ENCODE measurements at places on chromosomes 11 and 22.

- DNase-seq, result no peak
These were observed 3.8 kb downstream of the APOBEC3D start for GRCh38 chr22:39024519-39025308.

GRCh38 chr11:6156628-6157359 lies 13.3 kb downstream of the OR52B2 start:
- DNase-seq, result no peak

DNA sequence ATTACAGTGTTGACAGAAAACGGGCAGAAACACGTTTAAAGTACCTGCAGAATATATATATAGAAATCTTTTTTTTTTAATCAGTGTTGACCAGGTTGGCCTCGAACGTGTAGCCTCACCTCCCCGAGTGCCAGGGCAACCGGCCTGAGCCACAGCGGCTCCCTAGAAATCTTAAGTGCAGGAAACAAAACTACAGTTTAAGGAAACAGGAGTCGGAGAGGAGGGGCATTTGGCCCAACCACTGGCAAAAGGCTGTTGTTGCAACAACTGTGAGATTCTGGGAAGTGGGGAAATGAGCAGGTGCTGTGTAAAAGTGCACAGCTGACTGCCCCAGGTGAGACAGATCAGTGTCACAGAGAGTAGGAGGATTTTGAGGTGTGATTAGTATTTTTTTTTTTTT lies 3.7 kb downstream of the YWHAH start:
- no peak for DNase-seq

- no peak for DNase-seq
These were observed 8.5 kb downstream of the BIK start for GRCh38 chr22:43118953-43119458.

- no peak for DNase-seq
These were observed 555.0 kb downstream of the BRD1 start for GRCh38 chr22:49272546-49273125.

DNA sequence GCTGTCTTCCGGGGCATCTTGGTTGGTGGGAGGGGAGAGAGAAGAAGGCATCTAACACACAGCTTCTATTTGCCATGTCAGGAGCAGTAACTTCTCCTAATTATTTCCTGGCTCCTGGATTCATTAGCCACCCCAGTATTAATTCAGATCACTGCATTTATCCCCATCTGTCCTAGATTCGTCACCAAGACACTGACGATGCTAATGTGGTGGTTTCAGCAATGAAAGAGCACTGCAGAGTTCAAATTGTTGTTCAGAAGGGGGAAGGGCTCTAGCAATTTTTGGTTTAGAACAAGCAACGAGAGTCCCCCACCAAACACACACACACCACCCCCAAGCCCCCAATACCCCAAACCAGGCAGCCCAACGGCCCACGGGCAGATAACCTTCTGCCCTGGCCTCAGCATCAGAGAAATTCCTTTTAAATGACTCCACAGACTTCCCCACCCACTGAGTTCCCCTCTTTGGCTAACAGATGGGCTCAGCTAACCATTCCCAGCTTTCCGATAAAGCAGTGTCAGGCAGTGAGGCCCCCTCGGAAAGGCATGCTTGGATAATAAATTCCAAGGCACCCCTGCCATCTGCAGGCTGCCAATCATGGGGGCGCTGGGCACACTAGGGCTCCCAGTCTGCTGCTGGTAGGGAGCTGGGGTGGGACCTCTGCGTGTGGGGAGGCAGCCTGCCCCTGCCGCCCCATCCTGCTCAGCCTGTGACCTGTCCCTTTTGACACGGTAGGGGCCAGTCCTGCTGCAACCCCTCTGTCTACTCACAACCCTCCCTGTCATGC lies 453.5 kb downstream of the MIAT start:
- no peak for DNase-seq

DNA sequence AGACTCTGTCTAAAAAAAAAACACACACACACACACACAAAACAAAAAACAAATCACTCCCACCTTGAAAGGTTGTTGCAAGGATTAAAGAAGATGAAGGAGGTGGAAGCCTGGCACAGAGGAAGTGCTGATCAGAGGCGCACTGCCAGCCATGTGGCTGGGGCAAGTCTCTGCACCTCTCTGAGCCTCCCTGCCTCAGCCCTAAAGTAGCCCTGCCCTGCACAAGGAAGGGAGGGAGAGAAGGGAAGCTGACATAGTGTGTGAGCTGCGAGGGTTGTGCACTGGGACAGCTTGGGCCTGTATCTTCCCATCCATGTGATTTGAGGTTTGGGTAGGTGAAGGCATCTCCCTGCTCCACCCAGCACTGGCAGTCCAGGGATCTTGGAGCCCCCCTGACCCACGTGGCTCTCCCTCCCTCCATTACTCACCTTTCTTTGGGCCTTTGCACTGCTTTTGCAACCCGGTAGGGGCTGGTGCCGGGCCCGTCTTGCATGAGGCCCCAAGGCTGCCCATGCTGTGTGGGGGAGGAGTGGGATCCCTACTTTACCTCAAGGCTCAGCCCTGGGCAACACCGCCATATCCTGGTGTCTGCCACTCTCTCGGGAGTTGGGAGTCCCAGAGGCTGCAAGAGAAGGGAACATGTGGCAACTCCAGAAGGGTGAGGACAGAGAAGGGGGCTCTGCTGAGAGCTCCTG lies 30.5 kb downstream of the IFT27 start:
- DNase-seq, result no peak

GRCh38 chr11:23123753-23124152 lies 263.5 kb upstream of the CCDC179 start:
- no peak for DNase-seq

DNA sequence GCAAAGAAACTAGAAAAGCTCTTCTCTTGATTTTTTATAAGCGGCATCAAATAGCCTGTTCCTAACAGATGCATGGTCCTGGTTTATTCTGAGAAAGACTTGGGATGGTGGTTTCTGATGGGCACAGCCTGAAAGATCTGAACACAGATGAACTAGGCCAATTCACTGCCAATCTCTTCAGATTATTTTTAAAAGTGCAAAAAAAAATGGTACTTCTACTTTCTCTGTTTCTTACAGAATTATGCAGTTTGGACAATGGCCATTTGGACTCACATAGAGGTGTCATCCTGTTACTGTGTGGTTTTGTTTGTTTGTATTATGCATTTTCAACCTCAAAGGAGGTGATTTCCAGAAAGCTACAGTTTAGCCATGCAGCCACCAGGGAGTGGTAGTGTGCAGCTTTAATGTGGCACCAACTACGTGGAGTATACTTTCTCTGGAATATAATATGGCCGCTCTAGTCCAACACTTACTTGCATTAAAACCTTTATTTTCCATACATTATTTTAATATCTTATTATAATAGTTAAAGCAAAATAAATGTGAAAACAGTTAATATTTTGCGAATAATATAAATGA lies 469.8 kb upstream of the KIRREL3 start:
- no peak for DNase-seq

DNA sequence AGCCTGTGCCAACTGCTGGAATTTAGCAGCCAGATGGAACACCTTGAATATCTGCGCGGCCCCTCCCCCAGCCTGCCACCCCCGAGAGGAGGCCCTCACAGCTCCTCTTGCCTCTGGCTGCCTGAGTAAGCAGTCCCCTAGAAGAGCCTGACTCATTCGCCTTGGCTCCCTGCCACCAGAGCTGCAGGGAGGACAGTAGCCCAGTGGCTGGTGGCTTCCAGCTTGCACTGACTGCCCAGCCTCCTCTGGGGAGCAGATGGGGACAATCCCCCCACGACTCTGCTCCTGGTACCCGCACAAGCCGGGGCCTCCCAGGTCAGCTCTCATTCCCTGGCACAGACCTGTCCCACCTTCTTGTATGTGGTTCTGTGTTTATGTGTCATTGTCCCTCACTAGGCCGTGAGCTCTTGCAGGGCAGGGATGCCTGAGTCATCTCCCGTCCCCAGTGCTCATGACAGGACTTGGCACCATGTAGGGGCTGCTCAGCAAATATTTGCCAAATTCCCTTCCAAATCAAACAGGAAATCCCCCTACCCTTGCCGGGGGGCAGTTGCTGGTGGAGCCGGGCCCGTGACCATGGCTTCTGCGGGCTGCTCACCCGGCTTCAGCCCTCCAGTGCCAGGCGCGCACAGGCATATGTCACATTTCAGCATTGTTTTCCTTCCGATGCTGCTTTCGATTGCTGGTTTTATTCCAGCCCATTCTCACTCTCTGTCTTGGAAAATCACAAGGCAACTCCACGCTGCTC lies 43.6 kb downstream of the CACNG2 start:
- peak; percentile 69 for DNase-seq

GRCh38 chr22:50523806-50524675 lies 1.4 kb downstream of the SCO2 start:
- no peak for DNase-seq

GRCh38 chr22:47627556-47628253 lies 865.3 kb downstream of the TBC1D22A start:
- DNase-seq, result no peak

DNA sequence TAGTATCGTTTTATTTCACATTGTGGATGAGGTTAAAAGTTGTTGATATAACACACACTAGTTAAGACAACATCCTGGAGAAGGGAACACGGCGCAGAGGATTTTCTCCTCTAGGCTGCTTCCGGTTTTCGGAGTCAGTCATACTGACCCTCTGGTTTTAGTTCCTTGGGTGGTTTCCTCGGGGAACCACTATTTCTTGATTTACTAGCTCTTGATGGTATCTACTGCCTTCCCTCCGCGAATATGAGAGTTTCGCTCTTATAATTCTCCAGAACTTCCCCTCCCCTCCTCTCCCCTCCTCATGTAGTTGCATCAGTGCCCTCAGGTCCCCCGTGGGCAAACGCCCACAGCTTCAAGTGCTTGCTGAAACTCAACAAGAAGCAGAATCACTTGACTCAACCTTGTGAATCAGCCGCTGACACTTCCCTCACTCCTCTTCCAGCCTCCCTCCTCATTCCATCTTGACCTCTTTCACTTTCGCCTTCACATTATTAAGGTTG lies 15.9 kb upstream of the APOBEC3A start:
- no peak for DNase-seq

DNA sequence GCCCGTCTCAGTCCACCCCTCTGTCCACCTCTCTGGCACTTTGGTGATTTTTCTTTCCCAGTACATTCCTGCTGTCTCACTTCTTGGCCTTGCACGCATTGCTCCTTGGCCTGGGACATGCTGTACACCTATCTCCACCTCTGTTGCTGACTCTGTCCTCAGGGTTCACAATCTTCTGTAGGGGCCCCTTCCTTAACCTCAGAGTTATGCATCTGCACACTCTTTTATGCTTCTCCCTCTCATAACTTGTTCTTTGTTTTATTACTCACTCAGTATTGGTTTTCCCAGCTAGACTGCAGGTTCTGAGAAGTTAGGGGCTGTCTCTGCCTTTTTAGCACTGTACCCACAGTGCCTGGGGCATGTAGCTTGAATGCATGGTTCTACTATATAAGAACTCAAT lies 139.1 kb upstream of the MTMR2 start:
- DNase-seq, result no peak

- DNase-seq, result no peak
These were observed 40.6 kb downstream of the OSBP start for GRCh38 chr11:59574932-59575502.

DNA sequence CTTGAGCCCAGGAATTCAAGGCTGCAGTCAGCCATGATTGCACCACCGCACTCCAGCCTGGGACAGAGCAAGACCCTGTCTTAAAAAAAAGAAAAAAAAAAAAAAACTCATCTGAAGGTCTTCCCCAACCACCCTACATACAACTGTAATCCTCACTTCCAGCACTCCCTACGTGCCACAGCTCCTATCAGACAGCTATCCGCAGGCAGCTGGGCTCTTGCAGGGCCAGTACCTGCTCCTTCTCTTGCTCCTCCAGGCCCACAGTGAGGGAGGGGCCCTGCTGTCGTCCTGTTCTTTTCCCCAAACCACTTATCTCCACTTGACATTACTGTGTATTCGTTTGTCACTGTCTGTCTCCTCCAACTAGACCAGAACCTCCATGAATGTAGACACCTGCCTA lies 156.1 kb upstream of the NECTIN1 start:
- no peak for DNase-seq

- no peak for DNase-seq
These were observed 201.4 kb downstream of the BLID start for GRCh38 chr11:121914508-121915059.

GRCh38 chr11:5476186-5476819 lies 12.2 kb upstream of the OR52D1 start:
- no peak for DNase-seq

GRCh38 chr11:116885951-116886655 lies 48.7 kb upstream of the APOA1 start:
- DNase-seq, result no peak

DNA sequence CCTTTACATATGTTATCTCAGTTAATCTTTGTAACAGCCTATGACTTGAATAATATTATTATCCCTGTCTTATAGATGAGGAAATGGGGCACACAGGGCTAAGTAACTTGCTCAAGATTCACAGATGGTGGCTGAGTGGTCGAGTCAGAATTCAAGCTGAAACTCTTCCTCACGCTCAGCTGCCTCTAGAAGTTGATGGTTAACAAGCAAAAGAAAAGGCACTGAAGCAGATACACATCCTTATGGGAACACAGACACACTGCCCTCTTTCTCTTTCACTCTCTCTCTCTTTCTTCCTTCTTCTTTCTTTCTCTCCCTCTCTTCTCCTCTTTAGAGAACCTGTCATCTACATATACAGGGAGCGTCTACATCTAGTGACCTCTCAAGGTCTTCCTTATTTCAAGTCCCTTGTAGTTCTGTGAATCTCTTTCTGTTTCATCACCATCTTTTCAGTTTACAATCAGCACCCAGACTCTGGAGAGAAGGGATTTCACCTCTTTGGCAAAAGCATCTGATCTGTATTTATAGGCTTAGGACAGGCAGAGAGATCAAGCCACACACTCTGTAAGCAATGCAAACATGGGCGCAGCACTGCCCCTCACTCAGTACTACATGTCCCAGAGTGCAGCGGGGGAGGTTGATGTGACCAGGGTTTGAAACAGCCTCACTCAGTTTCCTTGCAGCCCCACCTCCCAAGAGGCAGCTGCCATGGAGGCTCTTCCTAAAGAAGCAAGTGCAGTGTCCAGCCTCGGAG lies 75.7 kb downstream of the GRAMD1B start:
- no peak for DNase-seq

- peak; percentile 71 for DNase-seq
These were observed 5.8 kb upstream of the MIEF1 start for GRCh38 chr22:39496131-39496838.

GRCh38 chr22:20319041-20319744 lies 667 bp downstream of the DGCR6L start:
- DNase-seq, result no peak

DNA sequence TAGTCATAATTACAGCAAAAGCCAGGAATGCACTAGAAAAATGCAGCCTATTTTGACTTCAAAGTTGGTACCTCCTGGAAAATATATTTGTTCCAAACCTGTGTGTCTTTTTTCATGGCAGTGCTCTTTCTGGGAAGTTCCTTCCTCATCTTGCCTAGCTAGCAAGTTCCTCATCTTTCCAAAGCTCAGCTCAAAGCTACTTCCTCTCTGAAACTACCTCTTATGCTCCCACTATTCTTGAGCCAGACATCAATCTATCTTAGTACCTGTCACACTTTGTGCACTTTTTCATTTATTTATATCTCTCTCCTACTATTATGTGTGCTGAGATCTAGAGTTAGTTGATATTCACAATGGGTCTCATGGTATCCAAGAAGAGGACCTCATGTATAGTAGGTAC lies 191.6 kb upstream of the CCDC90B start:
- no peak for DNase-seq
